ENCODE measurements at places on chromosomes 2 and 18.

DNA sequence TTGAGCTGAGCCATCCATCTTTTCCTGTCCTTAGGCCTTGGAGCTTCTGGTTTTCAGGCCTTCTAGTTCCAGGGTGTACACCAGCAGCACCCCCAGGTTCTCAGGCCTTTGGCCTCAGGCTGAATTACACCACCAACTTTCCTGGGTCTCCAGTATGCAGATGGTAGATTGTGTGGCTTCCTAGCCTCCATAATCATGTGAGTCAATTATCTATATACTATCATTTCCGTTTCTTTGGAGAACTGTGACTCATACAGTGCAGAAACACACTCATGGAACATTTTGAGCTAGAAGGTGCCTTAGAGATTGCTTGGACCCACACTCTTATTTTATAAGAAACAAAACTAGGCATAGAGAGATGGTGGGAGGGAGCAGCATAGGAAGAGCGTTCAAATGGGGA is 167.4 kb downstream of the NCK2 start:
- DNase-seq = no peak

GRCh38 chr2:24785671-24786321 is 7.4 kb downstream of the PTRHD1 start:
- DNase-seq = no peak

GRCh38 chr2:212414767-212415211 is 123.8 kb downstream of the ERBB4 start:
- no peak for DNase-seq

GRCh38 chr18:56835331-56835730 is 184.2 kb downstream of the WDR7 start:
- no peak for DNase-seq

GRCh38 chr2:129164220-129164949 is 815.1 kb upstream of the RAB6C start:
- DNase-seq = no peak

DNA sequence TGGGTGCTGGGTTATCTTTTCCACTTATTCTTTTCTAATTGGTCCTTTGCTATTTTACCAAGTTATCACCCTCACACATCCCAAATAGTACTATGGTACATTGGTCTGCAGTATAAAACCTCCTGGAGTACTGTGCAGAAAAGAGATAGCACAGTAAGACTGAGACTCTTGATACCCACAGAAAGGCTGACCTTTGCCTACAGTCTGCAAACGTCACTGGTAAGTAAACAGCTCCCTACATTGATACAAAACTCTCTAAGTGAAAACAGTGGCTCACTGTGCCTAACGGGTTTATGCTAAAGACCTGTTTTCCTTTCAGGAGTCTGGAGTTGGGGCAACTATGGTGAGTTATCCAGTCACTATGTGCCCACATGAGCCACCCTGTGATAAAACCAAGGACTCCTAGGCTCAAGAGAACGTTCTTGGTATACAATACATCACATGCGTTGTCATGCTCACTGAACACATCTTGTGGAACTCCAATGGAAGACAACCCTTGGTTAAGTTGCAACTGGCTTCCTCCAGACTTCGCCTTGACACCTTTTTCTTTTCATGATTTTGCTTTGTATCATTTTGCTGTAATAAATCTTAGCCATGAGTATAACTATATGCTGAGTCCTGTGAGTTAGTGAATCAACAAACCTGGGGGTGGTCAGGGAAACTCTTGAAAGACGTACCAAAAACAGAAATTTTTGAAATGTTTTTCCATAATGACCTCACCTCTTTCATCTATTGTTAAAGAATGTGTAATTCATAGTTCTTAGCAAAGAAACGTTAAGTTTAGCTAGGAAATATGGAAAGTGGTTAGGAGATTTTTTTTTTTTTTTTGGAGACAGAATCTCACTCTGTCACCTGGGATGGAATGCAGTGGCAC is 104.9 kb downstream of the C2orf74 start:
- no peak for DNase-seq

- no peak for DNase-seq
Measured at GRCh38 chr18:400456-400855, 100.0 kb downstream of the COLEC12 start.

DNA sequence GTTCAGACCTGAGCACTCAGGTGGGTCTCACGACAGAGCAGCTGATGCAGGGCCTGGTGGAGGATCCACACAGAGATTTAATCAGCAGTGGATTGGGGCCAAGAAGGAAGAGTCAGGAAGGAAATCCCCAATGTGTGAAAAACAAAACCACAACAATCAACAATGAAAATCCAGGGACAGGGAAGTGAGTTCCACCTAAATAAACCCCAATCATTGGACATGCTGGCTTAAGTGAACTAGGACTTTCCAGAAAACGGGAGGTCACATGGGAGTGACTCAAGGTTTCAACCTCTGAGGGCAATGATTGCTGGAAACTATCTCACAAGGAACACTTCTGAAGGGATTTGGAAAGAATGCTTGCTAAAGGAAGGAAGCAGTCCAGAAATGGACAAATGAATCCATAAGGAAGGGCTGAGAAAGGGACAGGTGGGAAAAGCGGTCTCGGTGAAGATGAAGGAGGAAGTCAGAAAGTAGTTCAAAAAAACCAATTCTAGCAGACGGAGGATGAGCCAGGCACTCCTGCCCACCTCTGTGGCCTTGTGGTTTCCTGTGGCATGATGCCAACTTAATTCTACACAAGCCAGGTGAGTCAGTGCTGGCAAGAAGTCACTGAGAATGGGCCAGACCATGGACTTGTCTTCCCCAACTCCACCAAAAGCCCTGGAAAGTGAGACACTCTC is 15.4 kb upstream of the XDH start:
- no peak for DNase-seq

DNA sequence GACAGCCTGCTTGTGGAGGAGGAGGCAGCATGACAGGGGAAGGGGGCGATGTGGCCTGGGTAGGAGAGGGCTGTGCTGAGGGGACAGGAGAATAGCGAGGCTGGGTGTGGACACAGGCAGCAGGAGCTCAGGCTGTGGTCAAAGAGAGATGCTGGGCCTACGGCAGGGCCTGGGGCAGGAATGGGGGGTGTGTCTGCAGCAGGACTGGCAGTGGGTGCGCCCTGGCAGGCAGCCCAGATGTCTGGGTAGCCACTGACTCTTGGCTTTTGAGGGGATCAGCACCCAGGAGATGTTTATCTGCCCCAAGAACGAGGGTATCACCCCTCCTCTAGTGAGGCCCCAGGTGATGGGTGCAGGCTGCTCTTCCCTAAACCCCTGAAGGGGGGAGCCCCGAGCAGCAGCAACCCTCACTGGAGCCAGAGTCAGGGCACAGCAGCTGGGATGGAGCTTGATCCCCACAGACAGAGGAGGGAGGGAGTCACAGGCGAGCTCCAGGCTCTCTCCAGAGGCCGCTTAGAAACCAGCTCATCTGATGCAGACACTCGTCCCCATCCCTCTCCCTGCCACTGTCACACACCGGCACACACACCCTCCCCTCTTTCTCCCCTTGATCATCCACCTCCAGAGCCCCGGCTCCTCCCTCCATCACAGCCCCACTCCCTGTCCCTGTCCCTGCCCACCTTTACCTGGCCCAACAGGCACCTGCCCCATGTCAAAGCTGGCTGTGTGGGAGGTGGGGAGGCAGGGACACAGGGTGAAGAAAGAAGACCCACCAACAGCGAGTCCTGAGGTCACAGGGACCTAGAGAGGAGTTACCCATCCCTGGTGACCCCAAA is 29.8 kb upstream of the TNS1 start:
- DNase-seq = no peak

GRCh38 chr2:130896813-130897212 is 60.1 kb downstream of the ARHGEF4 start:
- no peak for DNase-seq

DNA sequence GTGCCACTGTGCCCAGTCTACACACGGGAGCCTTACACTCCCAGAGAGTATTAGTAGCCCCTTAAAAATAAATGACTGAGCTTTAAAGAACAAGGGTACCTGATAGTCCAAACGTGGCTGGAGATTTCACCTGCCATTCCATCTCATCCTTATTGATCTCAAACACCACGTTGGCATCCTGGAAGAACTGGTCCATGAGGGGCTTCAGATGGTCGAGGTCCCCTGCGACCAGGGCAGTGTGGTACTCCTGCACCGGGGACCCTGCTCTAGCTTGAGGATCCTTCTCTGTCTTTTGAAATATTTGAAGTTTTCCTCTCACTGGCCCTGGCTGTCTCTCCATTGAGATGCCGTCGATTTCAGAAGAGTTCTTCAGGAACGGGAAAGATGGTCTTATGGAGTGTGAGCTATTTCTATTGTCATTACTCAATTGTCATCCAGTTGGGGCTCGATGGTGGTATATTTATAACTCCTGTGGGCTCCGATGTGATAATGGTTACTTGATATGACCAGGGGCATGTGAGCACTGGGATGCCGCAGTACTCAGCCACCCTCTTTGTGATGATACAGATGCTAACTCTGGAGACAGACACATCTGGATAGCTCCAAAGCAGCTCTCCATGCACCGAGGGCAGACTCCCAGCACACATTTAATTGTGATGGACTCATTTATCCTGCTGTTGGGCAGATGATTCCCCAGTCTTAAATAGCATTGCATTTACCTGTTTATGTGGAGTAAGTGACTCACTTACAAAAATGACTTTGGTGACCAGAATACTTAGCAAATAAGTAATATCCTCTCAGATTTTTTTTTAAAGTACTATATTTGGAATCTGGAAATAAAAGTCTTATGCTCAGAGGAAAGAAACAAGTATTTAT is 22.8 kb downstream of the ASB18 start:
- DNase-seq = no peak

- DNase-seq = no peak
Measured at GRCh38 chr2:45973426-45973825, 322.0 kb downstream of the PRKCE start.

- DNase-seq = no peak
Measured at GRCh38 chr18:64287926-64288325, 139.0 kb upstream of the LINC00305 start.

GRCh38 chr18:39149211-39149806 is 1583.7 kb upstream of the CELF4 start:
- DNase-seq = no peak

DNA sequence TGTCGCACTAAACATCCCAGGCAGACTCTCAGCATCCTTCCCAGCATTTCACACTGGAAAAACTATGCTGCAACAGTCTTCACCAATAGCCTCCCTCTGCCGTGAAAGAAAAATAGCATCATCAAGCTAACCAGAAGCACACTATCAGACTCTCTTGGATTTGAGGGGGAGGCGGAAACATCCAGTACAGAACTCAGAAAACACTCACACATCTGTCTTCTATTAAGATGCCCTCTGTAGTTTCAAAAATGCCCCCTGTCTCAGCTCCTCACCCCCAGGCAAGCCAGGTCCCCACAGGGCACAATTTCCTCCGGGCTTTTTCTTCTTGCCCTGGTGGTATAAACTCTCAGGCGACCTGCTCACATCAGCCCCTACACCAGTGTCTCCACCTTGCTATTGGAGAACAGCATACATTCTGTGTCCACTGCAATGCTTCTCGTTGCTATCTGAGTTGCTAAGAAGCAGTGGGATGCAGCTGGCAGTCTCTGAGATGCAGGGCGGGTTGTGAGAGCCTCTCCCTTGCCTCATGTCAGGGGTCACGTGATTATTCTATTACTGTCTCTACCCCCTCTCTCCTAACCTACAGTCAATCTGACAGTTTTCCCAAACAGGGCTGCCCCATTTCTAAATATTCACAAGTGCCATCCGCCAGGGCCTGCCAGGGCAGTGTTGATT is 189.9 kb downstream of the INO80D start:
- no peak for DNase-seq

DNA sequence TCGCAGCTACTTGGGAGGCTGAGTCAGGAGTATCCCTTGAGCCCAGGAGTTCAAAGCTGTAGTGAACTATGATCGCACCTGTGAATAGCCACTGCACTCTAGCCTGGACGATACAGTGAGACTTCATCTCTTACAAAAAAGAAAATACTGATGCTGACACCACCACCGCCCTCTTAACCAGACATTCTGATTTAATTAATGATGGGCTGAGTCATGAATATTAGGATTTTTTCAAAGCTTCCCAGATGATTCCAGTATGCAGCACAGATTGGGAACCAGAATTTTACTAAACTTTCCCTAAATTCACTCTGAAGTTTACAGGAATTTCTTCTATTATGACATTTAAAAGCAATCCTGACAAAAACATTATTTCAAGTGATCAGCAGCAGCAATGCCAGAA is 130.1 kb downstream of the ERBB4 start:
- DNase-seq = no peak

DNA sequence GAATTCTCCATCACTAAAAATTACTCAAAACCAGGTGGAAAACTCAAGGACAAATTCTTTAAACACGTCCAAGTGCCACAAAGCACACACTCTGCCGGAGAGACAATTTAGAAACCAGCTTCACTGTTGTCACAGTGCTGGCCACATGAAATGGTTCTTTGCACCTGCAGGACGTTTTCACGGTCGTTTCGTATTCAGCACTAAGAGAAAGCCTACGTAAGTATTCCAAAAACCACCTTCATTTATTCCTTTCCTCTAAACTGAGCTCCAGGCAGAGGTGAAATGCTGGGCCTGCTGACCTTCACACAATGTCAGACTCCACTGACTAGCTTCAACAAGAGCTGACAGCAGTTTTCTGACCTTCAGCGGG is 680 bp downstream of the ATP5F1A start:
- no peak for DNase-seq

- DNase-seq = no peak
Measured at GRCh38 chr2:145304501-145304900, 784.6 kb upstream of the ZEB2 start.

DNA sequence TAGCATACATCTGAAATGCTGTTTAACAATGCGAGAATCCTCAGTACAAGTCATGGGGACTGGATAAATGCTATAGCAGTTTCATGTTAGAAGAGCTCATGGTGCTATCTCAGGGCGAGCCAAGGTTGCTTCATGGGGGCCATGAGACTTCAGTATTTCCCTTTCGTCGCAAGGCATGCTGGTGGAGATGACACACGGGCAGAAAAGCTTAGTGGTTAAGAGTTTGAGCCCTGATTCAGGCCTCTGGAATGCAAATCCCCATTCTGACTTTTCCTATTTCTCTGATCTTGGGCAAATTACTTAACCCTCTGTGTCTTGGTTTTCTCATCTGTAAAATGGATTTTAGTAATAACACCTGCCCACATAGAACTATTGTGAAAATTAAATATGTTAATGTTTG is 57.4 kb upstream of the EPHA4 start:
- DNase-seq = no peak

DNA sequence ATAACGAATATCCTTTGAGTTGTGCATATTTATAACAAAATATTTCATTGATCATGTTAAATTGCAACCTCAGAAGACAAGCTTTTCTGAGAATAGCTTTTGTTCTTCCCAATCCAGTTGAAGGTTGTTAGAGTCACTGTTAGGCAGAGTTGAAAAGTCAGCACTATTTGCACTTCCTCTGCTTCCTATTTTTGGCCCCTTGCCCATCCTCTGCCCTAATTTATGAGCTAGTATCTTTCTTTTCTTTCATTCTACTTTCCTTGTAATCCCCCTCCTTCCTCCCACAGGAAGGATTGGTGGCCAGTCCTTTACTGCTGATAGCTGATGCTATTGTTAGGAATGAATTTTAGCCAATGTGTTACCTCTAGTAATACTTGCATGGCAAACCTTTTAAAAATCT is 4.9 kb downstream of the RALB start:
- DNase-seq = no peak
